Stimulated activated CD8-positive, alpha-beta memory T cell treated with anti-CD3 and anti-CD28 coated beads, Interleukin-4, amount 100 ng/mL, for 1 hour (primary cell): ENCODE measurements at places on chromosomes 1 and 21.
A peak's percentile ranks its signal among the peaks of the same experiment; 100 is the strongest.

DNA sequence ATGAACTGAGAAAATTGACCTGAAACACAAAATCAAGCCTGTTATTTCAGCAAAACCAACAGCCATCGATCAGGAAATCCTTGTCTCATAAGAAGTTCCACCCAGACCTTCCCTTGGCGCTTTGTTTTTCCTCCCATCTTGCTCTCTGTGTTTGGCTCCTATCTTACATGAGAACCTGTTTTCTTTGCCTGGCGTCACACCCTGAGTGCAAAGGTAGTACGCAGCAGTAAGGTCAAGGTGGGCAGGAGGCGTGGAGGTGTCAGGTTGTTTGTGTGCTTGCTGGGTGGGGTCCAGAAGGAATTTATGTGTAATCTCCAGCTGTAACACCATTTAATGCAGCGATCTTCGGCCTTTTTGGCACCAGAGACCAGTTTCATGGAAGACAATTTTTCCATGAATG lies 50.5 kb downstream of the C1orf21 start:
- DNase-seq, result no peak

DNA sequence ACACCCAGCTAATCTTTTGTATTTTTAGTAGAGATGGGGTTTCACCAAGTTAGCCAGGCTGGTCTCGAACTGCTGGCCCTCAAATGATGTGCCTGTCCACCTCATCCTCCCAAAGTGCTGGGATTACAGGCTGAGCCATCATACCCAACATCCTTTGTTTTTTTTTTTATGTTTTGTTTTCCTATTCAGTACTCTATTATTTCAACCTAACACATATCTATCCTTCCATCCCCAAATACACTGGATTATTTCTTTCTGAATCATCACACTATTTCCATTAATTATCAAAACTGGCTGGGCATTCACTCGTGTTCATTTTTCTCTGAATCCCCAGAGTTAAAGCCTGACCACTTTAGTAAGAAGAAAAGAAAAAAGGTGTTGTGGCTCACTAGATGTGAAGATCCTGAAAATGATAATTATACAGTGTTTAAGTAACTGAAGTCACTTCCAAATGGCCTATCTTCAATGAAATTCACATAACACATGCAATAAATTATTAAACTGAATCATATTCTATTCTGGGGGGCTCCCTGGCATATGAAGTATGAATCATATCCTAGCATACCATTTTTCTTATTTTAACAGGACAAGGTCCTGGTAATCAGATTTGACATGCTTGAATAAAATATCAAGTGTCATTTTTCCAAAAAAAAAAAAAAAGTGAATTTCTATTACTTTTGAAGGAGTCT lies 1754.2 kb downstream of the BRINP3 start:
- no peak for DNase-seq

DNA sequence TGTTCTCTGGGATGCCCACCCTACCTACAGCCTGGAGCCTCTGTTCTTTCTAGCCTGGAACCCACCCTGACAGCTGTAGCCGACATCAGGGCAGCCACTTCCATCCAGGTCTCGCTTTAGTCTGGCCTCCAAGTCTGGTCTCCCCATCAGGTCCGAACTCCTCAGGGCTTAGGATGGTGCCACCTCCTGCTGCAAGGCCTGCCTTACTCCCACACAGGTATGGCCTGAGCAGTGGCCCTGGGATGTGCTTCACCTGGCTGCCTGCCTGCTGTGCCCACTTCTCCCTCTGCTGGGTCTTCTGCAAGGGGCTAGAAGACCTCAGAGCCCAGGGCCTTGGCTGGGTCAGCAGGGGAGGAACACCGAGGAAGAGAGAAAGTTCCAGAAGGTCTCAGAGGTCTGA lies 35.7 kb upstream of the MAGOH start:
- DNase-seq, result no peak

- DNase-seq, result no peak
Observed at GRCh38 chr21:28936036-28936435, 56.6 kb downstream of the LTN1 start.

DNA sequence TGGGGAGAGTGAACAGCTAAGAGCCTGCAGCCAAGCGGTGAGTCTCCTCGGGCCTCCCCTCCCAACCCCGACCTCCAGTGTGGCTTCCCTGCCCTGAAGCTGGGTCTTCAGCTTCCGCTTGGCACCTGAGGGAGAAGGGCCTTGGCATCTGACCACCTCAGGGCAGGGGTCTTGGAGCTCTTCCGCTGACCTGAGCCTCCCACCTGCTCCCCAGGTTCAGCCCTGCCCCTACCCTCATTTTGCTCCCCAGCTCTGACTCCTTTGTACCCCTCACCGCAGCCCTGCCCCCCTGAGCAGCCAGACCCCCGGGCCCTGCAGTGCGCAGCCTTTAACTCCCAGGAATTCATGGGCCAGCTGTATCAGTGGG lies 4.9 kb downstream of the ADAMTSL4 start:
- no peak for DNase-seq

- no peak for DNase-seq
Observed at GRCh38 chr1:175050992-175051391, 16.6 kb upstream of the TNN start.

DNA sequence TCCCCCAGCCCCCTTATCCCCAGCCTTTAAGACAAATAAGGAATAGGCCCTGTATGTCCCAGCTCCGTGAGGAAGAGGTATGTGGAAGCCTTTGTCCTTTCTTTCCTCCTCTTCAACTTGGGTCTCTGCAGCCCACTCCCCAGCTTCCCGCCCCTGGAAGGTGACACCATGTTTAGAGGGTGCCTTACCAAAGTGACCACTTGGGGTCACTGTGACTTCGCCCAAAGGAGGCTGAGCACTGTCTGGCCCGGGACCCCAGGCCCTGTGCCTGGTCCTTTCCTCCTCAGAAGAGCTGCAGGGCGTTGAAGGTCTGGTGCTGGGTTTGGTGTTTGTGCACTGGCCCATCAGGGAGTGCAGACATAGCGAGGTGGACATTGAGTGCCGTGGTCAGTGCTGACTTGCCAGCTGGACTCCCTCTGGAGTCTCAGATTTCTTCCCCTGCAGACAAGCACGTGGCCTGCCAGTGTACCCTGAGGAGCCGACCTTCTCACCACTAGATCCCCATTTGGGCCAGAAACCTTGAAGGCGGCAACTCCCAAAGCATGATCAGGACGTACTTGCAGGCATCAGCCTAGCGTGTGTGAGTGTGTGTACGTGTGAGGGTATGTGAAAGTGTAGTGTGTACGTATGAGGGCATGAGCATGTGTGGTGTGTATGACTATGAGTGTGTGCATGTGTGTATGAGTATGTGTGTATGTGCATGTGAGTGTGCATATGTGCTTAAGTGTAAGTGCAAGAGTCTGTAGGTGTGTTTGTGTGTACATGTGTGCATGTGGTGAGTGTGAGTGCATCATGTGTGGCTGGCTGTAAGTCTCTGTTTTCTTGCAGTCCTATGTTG lies 181.4 kb upstream of the KIAA0040 start:
- DNase-seq, result no peak

GRCh38 chr1:87263785-87264184 lies 64.9 kb upstream of the LMO4 start:
- DNase-seq, result no peak

- no peak for DNase-seq
Observed at GRCh38 chr1:34796990-34797389, 4.2 kb downstream of the GJA4 start.

GRCh38 chr1:61518670-61519400 lies 206.1 kb downstream of the TM2D1 start:
- no peak for DNase-seq

DNA sequence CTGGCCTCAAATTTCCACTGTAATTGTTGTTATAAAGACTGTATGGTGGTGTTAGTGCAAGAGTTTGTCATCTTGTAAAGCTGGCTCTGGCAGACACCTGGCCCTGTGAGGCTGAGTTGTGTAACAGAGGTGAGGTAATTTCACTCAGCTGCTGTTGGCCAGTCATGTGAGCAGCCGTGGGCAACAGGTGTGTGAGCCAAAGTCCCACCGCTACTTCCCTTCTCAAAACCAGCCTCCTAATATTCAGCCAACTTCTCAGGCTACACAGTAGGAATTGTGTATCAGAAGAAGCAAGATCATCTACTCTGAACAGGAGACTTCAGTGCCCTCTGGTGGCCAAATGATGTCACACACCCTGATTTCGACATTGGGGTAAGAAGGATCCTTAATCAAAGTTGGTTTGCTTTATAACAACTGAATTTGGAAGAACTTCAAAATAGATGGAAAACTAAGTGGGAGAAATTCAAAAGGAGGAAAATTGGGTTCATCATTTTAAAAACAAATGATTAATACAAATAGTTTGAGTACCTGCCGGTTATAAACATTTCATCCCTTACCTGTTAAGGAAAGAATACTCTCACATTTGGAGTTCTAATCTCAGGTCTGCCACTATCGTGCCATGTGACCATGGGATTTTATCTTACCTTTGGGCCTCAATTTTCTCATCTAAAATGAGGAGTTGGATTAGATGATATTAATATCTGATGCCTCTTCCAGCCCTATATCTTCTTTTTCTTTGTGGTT lies 2.6 kb upstream of the CREG1 start:
- DNase-seq, result peak; percentile 46
